ENCODE measurements at places on chromosomes 6 and 20.

- H3K4me3 ChIP-seq: no peak overlapping the region
- no peak overlapping the region for H3K27ac ChIP-seq
- DNase-seq: no peak
- H3K36me3 ChIP-seq: no peaks in the 10 kb centered on the region
Measured at GRCh38 chr6:136415351-136416007, 125.8 kb upstream of the BCLAF1 start.

DNA sequence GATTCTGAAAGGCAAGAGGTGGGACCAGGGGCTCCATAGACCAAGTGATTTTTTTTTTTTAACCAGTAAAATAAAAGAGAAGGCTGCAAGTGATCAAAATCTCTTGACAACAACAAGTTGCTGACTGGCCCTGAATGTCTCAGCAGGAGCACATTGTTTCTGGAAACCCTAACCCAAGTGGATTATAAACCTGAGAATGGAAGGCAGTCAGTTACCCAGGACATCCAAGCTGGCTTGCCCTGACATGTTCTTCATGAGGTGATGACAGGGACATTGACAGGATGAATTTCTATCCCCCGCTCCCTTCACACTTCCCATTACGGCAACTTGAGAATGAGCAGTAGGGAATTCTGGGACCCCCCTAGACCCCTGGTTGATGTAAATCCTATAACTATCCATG is 49.6 kb upstream of the RIPOR2 start:
- peaks cover 30% of the 10 kb centered on the region for H3K4me1 ChIP-seq
- H3K27me3 ChIP-seq: no peaks in the 10 kb centered on the region
- no peak overlapping the region for H3K4me3 ChIP-seq
- no peaks in the 10 kb centered on the region for H3K36me3 ChIP-seq

GRCh38 chr6:44456070-44456965 is 68.8 kb downstream of the CDC5L start:
- peaks cover 24% of the 10 kb centered on the region for H3K4me1 ChIP-seq
- H3K4me3 ChIP-seq: peak overlapping the region; percentile 33
- no peak overlapping the region for H3K27ac ChIP-seq
- no peaks in the 10 kb centered on the region for H3K27me3 ChIP-seq
- H3K36me3 ChIP-seq: no peaks in the 10 kb centered on the region

GRCh38 chr6:79403563-79403962 is 133.7 kb downstream of the LCA5 start:
- no peaks in the 10 kb centered on the region for H3K4me1 ChIP-seq
- H3K27ac ChIP-seq: no peak overlapping the region
- no peaks in the 10 kb centered on the region for H3K27me3 ChIP-seq
- no peaks in the 10 kb centered on the region for H3K36me3 ChIP-seq
- H3K4me3 ChIP-seq: no peak overlapping the region

DNA sequence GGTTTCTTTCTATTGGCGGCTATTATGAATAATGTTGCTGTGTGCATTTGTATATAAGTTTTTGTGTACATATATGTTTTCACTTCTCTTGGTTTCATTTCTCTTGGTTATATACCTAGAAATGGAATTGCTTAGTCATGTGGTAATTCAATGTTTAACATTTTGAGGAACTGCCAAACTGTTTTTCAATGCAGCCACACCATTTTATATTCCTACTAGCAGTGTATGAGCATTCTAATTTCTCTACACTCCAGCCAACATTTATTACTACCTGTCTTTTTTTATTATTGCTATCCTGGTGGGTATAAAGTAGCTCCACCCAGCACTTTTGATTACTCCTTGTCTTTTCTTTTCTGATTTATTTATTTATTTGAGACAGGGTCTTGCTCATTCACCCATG is 54.8 kb downstream of the PHACTR2 start:
- no peaks in the 10 kb centered on the region for H3K27me3 ChIP-seq
- H3K4me3 ChIP-seq: no peak overlapping the region
- H3K4me1 ChIP-seq: no peaks in the 10 kb centered on the region
- H3K27ac ChIP-seq: no peak overlapping the region

- H3K4me3 ChIP-seq: no peak overlapping the region
- no peak overlapping the region for H3K27ac ChIP-seq
- peaks cover 10% of the 10 kb centered on the region for H3K27me3 ChIP-seq
- H3K4me1 ChIP-seq: no peaks in the 10 kb centered on the region
Measured at GRCh38 chr20:10131732-10132345, 86.8 kb upstream of the SNAP25 start.

DNA sequence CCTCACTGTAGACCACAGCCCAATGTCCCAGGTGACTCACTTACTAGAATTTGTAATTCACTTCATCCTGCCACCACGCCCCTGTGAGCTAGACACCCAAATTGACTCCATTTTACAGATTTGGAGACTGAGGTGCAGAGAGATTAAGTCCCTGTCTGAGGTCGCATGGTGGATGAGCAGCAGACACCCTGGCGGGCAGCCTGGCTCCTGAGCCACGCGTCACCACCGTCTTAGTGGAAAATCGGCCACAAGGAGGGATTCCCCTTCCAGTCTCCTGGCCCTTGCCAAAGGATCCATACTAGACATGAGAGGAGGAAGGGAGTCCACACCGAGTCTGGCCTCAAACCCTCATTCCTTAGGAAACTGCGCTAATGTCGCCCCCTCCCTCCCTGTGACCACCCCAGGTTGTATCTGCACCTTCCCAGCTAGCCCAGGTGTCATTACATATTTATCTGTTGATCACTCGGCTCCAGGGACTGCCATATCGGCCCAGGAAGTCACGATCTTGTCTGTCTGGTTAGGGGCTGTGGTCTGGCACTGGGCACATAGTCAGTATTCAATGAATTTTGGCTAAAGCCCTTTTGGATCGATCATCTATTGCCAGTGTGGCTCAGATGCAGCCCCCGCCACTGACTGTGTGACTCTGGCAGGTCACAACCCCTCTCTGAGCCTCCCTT is 25.7 kb upstream of the PTGIS start:
- peak overlapping the region; percentile 98 for H3K27ac ChIP-seq
- peaks cover 91% of the 10 kb centered on the region for H3K4me1 ChIP-seq
- DNase-seq: no peak
- peak overlapping the region; percentile 7 for H3K4me3 ChIP-seq
- H3K36me3 ChIP-seq: no peaks in the 10 kb centered on the region
